ENCODE measurements at places on chromosomes 16 and 17.

- DNase-seq: no peak
Observed at GRCh38 chr16:5045499-5046115, 11.9 kb upstream of the NAGPA start.

DNA sequence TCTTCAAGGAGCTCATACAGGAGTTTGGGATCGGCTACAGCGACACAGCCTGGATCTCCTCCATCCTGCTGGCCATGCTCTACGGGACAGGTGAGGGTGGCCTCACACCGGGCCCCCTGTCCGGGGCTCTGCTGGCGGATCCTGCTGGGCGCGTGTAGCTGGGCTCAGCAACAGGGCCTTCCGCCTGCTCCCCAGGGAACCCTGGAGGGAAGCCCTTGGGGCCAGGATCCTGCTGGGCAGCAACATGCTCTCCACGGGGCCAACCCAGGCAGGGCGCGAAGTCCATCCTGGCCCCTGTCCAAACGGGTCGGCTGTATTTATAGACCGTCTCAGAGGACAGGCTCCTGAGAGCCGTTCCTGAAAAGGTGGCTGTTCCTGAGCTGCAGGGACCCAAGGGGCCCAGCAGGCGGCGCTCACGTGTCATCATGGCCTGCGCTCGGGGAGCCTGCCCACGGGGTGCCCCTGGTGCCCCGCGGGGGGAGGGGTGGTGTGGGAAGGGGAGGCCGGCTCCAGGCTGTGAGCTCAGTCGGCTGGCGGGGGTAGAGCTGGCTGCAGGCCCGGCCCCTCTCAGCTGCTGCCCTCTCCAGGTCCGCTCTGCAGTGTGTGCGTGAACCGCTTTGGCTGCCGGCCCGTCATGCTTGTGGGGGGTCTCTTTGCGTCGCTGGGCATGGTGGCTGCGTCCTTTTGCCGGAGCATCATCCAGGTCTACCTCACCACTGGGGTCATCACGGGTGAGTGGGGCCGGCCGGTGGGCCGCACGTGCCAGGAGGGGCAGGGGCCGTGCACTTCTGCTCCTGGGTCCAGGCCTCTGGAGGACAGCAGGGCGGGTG is 7.5 kb downstream of the SLC16A3 start:
- no peak for DNase-seq

DNA sequence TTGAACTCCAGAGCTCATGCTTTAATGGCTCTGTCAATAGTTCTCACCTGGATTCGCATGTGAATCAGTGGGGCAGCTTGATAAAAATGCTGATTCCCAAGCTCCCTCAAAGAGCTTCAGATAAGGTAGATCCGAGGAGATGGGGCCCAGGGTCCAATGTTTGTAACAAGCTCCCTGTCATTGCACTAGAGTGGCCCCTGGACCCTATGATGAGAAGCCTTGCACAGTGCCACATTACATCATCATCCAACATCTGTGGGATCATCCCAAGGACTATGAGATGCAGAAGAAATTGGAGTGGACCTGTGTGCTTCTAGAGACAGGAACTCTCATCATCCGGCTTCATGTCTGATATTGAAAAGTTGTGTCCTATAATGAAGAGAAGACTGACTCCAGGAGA is 340.8 kb downstream of the SHISA9 start:
- DNase-seq: no peak

- DNase-seq: no peak
Observed at GRCh38 chr16:86200722-86201121, 301.8 kb downstream of the IRF8 start.

- DNase-seq: peak; percentile 79
Observed at GRCh38 chr17:51764387-51764971, 394.0 kb downstream of the CA10 start.

DNA sequence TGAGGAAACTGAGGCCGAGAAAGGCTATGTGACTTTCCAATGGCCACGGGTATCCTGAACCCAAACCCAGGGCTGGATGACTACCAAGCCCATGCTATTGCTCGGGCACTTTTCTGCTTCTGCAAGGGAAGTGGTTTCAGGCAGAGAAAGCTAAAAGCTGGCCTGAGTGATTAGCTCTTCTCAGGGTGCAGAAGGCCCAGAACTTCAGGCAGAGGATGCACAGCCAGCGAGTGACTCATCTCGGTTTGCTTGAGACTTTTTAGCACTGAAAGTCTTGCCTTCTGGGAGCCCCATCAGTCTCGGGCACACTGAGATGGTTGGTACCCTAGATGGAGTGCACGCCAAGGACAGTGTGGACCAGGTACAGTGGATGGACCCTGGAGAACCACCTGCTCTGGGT is 129.5 kb upstream of the SDK2 start:
- no peak for DNase-seq

All from COLO829 (cell line).